Stimulated activated memory B cell treated with anti-CD40 and anti-IgM and Interleukin-4, amounts not matched to agents 10 μg/mL and 1 μg/mL and 100 μg/mL, for 72 hours (primary cell): ENCODE measurements at places on chromosomes 7 and 10.

- no peak for ATAC-seq
Measured at GRCh38 chr7:76065016-76065612, 17.2 kb downstream of the MDH2 start.

DNA sequence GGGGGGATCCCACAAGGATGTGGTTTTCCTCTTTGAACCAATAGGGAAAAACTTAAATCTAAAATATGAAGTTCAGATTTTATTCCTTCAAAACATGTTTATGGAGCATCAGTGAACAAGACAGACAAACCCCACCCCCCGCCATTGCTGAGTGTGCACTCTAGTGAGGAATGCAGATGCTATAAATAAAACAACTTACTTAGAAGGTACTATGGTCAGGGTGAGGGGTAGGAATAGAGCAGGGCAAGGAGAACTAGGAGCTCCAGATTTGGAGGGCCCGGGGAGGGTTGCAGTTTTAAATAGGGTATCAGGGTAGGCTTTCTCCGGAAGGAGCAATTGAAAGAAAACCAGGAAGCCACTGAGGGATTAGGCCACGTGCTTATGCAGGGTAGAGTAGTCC, 47.9 kb downstream of the CELF2 start:
- no peak for ATAC-seq

GRCh38 chr7:114426382-114426781, 11.8 kb downstream of the FOXP2 start:
- no peak for ATAC-seq

DNA sequence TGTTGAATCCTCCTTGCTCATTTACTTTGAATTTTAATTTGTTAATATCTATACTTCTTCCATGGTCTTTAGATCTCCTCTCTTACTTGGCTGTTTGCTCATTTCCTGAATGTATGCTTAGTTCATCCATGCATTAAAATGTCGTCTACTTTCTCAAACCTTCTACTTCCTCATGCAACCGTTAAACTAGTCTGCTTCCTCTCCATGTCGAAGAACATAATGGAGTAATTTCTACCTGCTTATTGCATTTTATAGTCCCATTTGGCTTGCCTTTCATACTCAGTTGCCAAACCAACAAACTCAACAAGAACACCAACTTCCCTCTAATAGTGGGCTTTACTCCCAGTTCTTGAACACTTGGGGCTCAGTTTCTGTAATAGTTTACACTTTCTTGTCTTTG, 43.8 kb upstream of the SEMA3D start:
- ATAC-seq = no peak

DNA sequence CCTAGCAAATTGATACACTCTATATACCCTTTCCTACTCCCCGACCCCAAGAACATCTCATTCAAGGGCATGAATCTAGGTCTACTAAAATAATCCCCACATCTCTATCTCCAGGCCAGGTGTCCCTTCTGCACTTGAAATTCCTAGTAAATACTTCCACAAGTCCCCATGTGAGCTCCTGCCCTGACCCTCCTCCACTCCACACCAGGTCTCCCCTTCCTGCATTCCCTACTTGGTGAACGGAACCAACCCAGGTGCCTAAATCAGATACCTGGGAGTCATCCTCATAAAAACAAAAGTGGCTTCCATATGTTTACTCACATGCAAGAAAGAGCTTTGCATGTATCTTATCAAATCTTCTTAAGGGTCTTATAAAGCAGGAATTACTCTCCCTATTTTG, 69.2 kb downstream of the COA1 start:
- no peak for ATAC-seq

DNA sequence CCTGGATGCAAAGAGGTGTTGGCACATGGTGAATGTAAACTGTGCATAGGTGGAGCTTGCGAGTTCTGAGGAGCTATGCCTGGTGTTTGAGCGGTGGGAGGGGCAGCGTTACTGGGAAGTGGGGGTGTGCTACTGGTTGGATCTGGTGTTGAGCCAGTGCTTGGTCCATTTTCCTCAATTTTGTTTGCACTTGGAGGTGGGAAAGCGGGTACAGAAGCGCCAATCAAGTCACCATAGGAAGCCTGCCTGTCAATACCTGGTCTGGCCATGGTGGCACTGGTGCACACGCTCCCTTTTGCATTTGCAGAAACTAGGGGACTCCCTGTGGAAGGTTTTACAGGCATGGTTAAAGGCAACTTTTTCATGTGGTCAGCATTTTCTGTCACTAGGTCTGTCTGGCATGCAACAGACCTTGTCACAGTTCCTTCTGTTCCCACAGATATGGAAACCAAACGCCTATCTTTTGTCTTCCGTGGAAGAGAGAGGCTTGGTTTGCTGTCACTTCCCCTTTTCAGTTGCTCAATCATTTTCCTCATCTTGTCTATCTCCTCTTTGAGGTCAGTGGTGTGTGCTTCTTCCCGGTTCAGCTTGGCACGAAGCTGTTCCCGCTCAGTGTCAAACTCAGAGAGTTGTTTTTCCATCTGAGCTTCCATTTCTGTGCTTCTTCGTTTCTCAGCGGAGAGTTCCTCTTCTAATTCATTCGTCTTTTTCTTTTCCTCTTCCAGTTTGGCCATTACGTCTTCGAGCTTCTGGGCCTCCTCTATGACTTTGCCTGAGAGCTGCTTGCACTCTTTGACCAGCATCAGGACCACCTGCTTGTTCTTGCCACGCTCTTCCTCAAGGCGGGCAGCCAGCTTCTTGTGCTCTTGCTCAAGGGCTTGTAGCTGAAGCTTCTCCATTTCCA, 81.1 kb downstream of the CTTNBP2 start:
- ATAC-seq = peak; percentile 82

DNA sequence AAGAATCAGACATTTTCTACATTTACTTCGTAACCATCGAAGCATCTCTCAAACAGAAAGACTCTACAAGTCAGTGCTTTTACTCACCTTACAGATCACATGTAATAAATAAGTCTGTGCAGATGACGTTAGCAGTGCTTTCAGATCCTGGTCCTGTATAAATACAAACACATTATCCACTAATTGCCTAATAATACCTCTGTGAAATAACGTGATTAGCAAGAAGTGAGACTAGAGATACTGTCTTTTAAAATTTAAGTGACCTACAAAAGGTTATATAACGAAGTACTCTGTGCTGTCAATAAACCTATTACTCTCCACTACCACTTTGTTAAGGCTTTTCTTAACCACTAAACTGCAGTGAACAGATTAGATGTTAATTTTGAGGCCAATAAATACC, 246.9 kb downstream of the NSUN6 start:
- no peak for ATAC-seq

GRCh38 chr7:100602889-100603725, 944 bp downstream of the PCOLCE start:
- no peak for ATAC-seq
